Aortic smooth muscle cell (primary cell): ENCODE measurements at places on chromosomes 5 and 9. TPM values are rescaled to one million over a fixed set of nuclear protein-coding genes. Genes with fewer than 3 reads are reported as not detected.

The DMRTA1 gene
- total RNA-seq = under 0.01 and 0.06 TPM in 2 replicates

The EQTN gene
- total RNA-seq = not detected in 2 replicates

The FAM78A gene
- 0.40 and 0.44 TPM in 2 replicates for total RNA-seq

The C9orf85 gene
- 13.2 and 14.1 TPM in 2 replicates for total RNA-seq

The RASEF gene
- under 0.01 and 0.06 TPM in 2 replicates for total RNA-seq

The SCGB3A1 gene
- total RNA-seq = not detected in 2 replicates

The ARL14EPL gene
- not detected in 2 replicates for total RNA-seq

The FOXD1 gene
- 0.44 and 0.92 TPM in 2 replicates for total RNA-seq

The PHYHD1 gene
- 5.7 and 9.8 TPM in 2 replicates for total RNA-seq

The PDE6A gene
- not detected in 2 replicates for total RNA-seq

The ADAMTS6 gene
- total RNA-seq = 23.5 and 35.9 TPM in 2 replicates

The SMIM33 gene
- not detected in 2 replicates for total RNA-seq

The CEP120 gene
- 12.7 and 14.0 TPM in 2 replicates for total RNA-seq

The PTGDS gene
- total RNA-seq = 9.8 and 21.8 TPM in 2 replicates

The GALT gene
- 26.8 and 34.8 TPM in 2 replicates for total RNA-seq

The FOXD4L6 gene
- 0.06 TPM in 1 of 2 replicates, not detected in the other for total RNA-seq

The CDC20B gene
- 0.06 and 0.13 TPM in 2 replicates for total RNA-seq

The CANX gene
- total RNA-seq = 907 and 914 TPM in 2 replicates

The HRH2 gene
- total RNA-seq = 0.93 and 1.2 TPM in 2 replicates

The PCDHA3 gene
- total RNA-seq = 0.13 and 0.37 TPM in 2 replicates

The MAN2A1 gene
- 32.5 and 47.3 TPM in 2 replicates for total RNA-seq

The GOLM1 gene
- 27.0 and 30.5 TPM in 2 replicates for total RNA-seq

The PPIP5K2 gene
- total RNA-seq = 46.5 and 58.3 TPM in 2 replicates

The SMC5 gene
- total RNA-seq = 23.6 and 25.8 TPM in 2 replicates
